Progenitor cell of endocrine pancreas (in vitro differentiated cells): ENCODE measurements at places on chromosomes 1 and 21. TPM values are rescaled to one million over a fixed set of nuclear protein-coding genes. Genes with fewer than 3 reads are reported as not detected.
A peak's percentile ranks its signal among the peaks of the same experiment; 100 is the strongest.

- H3K27me3 ChIP-seq = no peaks in the 10 kb centered on the region
- no peaks in the 10 kb centered on the region for H3K4me1 ChIP-seq
- DNase-seq = no peak
- no peak overlapping the region for H3K4me3 ChIP-seq
- H3K36me3 ChIP-seq = peaks cover 9% of the 10 kb centered on the region
- no peak overlapping the region for H3K27ac ChIP-seq
These were observed 20.3 kb downstream of the TTC13 start for GRCh38 chr1:230958370-230958769.

XCL1 gene
- 0.44 and 0.91 TPM in 2 replicates for total RNA-seq

DNA sequence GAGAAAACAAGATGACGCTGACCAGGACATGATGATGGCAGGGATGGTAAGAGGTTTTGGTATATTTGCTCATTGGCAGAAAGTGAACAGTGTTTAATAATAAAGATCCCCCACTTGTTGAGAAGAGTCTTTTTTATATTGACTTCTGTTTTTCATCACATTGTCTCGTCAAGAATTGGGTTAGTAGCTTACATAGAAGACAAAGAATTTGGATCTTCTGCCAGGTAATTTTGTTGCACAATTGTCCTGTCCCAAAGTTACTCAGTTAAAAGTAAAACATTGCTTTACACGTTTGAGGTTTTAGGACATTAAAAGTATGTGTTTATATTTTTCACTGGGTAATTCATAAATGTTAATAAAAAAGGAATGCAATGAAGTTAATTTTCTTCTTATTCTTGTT, 48.3 kb upstream of the LAMC2 start:
- no peak overlapping the region for H3K4me3 ChIP-seq
- no peak for DNase-seq
- H3K27me3 ChIP-seq = no peaks in the 10 kb centered on the region
- no peaks in the 10 kb centered on the region for H3K4me1 ChIP-seq

CLCA1 gene
- not detected in 2 replicates for total RNA-seq

DNA sequence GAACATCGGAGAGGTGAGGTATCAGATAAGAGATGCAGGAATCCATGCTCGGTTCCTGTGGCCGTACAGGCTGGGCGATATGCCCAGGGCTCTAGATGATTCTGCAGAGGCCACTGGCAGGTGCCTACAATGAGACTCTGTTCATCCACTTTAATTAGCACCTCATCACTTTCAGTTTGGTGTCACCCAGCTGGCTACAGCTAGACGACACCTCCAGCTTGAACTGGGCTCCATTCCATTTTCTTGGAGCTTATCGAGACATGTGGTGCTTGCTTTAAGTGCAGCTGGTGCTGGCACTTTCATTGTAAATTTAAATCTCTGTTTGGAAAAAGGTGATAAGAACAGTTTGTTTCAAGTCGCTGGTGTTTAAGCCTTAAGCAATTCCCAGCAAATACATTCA, 322.5 kb upstream of the ADGRL2 start:
- no peak overlapping the region for H3K27ac ChIP-seq
- H3K4me3 ChIP-seq = no peak overlapping the region
- H3K36me3 ChIP-seq = no peaks in the 10 kb centered on the region
- H3K27me3 ChIP-seq = no peaks in the 10 kb centered on the region
- H3K4me1 ChIP-seq = peaks cover 15% of the 10 kb centered on the region

NOS1AP gene
- total RNA-seq = 5.6 and 6.0 TPM in 2 replicates

PTCH2 gene
- total RNA-seq = 2.9 and 3.0 TPM in 2 replicates

DNA sequence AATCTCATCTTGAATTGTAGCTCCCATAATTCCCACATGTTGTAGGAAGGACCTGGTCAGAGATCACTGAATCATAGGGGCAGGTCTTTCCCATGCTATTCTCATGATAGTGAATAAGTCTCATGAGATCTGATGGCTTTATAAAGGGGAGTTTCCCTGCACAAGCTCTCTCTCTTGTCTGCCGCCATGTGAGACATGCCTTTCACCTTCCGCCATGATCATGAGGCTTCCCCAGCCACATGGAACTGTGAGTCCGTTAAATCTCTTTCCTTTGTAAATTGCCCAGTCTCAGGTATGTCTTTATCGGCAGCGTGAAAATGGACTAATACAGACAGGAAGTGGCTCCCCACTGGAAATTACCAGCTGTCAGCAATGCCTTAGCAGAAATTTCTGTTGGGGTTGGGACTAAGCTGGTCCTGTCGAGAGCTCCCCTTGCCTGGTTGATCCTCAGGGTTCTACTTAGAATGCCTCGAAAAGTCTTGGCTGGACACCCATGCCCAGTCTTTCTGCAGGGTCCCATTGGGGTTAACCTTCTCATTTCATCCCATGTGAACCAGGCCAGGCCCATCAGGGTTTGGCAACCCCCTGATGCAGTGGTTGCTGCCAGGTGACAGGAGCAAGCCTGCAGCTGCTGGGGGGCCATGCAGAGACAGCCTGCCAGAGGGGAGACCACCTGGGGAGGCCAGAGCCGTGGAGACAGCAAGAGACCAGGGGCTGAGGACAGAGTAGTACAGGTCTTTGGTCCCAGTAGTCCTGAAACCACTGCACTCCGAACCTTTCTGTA, 2.8 kb upstream of the ABCG1 start:
- H3K36me3 ChIP-seq = no peaks in the 10 kb centered on the region
- peaks cover 34% of the 10 kb centered on the region for H3K27me3 ChIP-seq
- H3K4me3 ChIP-seq = no peak overlapping the region
- no peak overlapping the region for H3K27ac ChIP-seq
- peaks cover 8% of the 10 kb centered on the region for H3K4me1 ChIP-seq

DNA sequence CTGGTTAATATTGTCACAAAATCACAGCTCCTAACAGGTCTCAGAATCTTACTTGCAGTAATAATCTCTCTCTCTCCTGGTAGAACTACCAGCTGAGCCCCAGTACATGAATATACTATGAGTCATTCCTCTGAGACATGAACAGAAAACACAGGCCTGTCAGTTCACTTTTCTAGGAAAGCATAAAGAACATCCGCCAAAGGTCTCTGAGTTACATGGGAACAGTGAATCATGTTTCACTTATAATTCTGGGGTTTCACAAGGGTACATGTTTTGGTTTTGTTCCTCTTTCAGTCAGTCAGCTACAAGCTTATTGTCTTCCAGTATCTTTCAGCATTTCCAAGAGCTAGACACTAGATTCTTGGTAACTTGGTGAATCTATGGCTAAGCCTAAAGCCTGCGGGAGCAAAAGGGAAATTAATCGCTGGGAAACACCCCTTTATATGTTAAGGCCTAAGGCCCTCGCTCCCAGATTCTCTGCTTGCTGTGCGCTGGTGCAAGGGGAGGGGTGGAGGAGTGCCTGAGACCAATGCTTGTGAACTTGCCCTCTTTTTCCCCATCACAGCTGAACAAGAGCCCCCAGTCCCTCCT, 31.7 kb downstream of the IFNGR2 start:
- no peaks in the 10 kb centered on the region for H3K27me3 ChIP-seq
- peak overlapping the region; percentile 5 for H3K27ac ChIP-seq
- H3K36me3 ChIP-seq = peaks cover 37% of the 10 kb centered on the region
- DNase-seq = no peak
- H3K4me3 ChIP-seq = no peak overlapping the region

- peak overlapping the region; percentile 98 for H3K4me3 ChIP-seq
- H3K36me3 ChIP-seq = peaks cover 32% of the 10 kb centered on the region
- H3K27ac ChIP-seq = peak overlapping the region; percentile 95
- H3K27me3 ChIP-seq = no peaks in the 10 kb centered on the region
- peak; percentile 18 for DNase-seq
- H3K4me1 ChIP-seq = peaks cover 60% of the 10 kb centered on the region
These were observed 554 bp downstream of the ZNF281 start for GRCh38 chr1:200409203-200409760.

KCNT2 gene
- 25.3 and 26.1 TPM in 2 replicates for total RNA-seq

OXCT2 gene
- total RNA-seq = 0.38 TPM in 1 of 2 replicates, not detected in the other

GRCh38 chr1:40627987-40628902, 37.2 kb downstream of the RIMS3 start:
- no peak overlapping the region for H3K27ac ChIP-seq
- DNase-seq = no peak
- no peaks in the 10 kb centered on the region for H3K4me1 ChIP-seq
- no peak overlapping the region for H3K4me3 ChIP-seq
- peaks cover 5% of the 10 kb centered on the region for H3K27me3 ChIP-seq
